ENCODE measurements at places on chromosomes 4 and X.

DNA sequence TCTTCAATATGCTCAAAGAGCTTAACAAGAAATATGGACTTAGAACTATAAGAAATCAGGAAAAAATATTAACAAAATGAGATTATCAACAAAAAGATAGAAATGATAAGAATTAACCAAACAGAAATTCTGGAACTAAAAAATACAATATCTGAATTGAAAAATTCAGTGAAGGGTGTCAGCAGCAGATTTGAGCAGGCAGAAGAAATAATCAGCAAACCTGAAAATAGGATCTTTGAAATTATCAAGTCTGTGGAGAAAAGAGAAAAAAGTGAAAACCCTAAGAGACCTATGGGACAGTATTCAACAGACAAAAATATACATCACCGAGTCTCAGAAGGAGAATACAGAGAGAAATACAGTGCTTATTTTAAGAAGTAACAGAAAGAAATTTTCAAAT is 877.8 kb upstream of the AGA start:
- DNase-seq: no peak

DNA sequence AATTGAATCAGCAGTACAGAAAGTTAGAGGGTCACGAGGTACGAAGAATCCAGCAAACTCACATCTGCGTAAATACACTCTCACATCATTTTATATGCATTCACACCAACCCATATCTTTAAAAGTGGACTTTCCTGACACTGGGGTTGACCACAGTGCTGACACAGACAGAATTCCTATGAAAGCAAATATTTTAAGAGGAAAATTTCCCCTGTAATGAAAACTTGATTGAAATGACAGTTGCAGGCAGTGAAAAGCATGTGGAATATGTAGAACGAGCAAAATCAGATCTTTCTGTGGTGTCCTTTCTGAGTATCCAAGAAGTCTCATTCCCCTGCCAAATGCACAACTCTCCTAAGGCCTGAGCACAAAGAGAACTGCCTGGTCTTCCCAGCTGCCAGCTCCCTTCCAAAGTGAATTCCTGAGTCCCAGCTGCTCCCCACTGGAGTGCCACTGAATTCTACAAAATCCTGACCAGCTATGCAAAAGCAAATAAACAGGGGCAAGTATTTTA is 50.5 kb upstream of the FAM9C start:
- no peak for DNase-seq

GRCh38 chr4:154911097-154911496 is 130.0 kb downstream of the RBM46 start:
- no peak for DNase-seq

DNA sequence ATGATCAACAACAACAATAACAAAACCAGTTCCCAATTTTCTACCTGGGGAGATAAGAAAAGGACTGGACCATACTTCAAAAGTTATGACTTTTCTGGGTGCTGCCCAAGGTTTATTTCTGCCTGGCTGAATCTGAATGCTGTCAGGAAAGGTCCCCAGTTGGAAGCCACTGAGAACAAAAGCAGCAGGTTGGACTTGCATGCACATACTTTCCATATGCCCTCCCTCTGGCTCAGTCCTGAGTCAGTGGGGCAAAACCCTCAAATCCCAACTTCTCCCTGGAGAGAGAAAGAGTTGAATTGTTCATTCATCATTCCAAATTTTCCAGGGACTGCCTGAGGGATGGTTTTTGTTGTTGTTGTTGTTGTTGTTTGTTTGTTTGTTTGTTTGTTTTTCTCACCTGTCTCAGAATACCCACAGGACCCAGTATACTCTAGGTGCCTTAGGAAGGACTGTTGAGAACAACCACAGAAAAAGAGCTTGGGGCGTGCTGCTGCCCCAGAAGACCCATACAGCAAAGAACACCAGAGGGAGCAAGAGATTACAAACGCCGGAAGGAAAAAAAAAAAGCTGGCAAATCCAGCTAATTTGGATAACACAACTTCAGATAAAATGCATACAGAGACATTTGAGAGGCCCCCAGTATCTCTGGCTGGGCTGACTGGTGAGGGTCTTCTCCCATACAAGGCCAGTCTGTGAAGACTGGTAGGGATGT is 138.9 kb upstream of the INPP4B start:
- no peak for DNase-seq

- DNase-seq: no peak
These were observed 98.4 kb upstream of the ACSL4 start for GRCh38 chrX:109831326-109831985.

GRCh38 chr4:83510442-83510841 is 25.5 kb upstream of the GPAT3 start:
- no peak for DNase-seq

- DNase-seq: no peak
These were observed 30.9 kb upstream of the TRPC5 start for GRCh38 chrX:112113460-112113859.

DNA sequence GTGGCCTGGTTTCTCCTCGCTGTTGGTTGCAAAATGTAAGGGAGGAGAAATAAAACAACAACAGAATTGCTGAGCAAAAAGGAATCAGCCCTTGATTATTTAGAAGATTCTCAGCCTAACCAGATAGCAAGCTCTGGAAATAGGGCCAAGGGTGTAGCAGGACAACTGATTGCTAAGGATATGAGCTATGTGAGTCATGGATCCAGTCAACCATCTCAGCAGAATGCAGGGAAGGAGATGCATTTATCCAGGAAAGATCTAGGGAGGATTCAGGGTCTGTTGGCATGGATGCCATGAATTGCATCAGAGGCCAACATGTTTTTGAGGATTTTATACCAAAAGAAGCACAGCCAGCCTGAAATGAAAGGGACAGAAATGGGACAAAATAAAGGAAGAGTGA is 2.2 kb upstream of the XAGE3 start:
- DNase-seq: no peak

GRCh38 chr4:74370912-74371311 is 6.0 kb downstream of the EREG start:
- DNase-seq: no peak

GRCh38 chr4:156584100-156584499 is 387.5 kb downstream of the PDGFC start:
- no peak for DNase-seq

GRCh38 chr4:98662626-98663225 is 4.3 kb upstream of the TSPAN5 start:
- DNase-seq: no peak

GRCh38 chr4:30727409-30727808 is 7.2 kb downstream of the PCDH7 start:
- DNase-seq: no peak

GRCh38 chr4:186781032-186781917 is 57.6 kb upstream of the FAT1 start:
- no peak for DNase-seq

DNA sequence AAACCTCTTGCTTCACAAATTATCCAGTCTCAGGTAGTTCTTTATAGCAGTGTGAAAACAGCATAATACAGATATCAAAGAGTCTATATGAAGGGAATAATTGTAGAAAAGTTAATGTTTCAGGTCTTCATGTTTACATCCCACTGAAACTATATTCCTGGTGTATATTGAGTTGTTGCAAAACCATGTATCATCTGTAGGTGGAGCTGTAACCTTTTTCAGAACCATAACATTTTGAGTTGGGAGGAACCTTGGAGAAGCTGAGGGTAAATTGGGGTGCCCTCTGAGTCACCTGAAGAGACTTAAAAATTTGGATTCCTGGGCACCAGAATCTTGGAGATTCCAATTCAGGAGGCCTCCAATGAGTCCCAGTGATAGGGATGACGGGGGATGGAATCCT is 51.9 kb upstream of the TAPT1 start:
- no peak for DNase-seq

DNA sequence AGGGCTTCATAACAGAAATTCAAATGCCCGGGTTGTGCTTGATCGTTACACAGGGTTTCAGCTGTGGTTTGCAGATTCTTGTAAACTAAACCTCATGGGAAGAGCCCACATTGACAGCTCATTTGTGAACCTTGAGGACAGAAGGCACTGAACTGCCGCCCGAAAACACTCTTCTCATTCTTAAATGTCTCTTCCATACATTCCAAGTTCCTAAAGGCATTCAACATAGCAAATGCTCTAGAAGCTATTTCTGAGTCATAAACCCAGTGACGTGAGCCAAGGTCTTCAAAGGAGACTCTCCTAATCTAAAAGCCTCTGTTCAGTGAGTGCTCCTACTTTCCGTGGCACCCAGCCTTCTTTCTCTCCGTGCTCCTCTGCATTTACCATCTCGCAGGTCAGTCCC is 737.8 kb upstream of the FRG1 start:
- no peak for DNase-seq

- DNase-seq: no peak
These were observed 68.9 kb downstream of the SH2D1A start for GRCh38 chrX:124415115-124415800.

GRCh38 chr4:162356181-162356580 is 192.4 kb upstream of the FSTL5 start:
- DNase-seq: no peak

- DNase-seq: no peak
These were observed 119.1 kb downstream of the HMGN5 start for GRCh38 chrX:81082649-81083048.

Measured in suprapubic skin (tissue), 4 donors.